ENCODE measurements at places on chromosomes 7 and 10. TPM values are rescaled to one million over a fixed set of nuclear protein-coding genes. Genes with fewer than 3 reads are reported as not detected.
A peak's percentile ranks its signal among the peaks of the same experiment; 100 is the strongest.

PHYHIPL gene
- 32.1 TPM for total RNA-seq

LIPN gene
- total RNA-seq: not detected

ITGB8 gene
- total RNA-seq: 50.3 TPM

C10orf105 gene
- not detected for total RNA-seq

TM9SF3 gene
- total RNA-seq: 165 TPM

RPA3 gene
- total RNA-seq: 28.2 TPM

CH25H gene
- 1.6 TPM for total RNA-seq

SLC39A12 gene
- total RNA-seq: not detected

TMEM176A gene
- 3.8 TPM for total RNA-seq

DNA sequence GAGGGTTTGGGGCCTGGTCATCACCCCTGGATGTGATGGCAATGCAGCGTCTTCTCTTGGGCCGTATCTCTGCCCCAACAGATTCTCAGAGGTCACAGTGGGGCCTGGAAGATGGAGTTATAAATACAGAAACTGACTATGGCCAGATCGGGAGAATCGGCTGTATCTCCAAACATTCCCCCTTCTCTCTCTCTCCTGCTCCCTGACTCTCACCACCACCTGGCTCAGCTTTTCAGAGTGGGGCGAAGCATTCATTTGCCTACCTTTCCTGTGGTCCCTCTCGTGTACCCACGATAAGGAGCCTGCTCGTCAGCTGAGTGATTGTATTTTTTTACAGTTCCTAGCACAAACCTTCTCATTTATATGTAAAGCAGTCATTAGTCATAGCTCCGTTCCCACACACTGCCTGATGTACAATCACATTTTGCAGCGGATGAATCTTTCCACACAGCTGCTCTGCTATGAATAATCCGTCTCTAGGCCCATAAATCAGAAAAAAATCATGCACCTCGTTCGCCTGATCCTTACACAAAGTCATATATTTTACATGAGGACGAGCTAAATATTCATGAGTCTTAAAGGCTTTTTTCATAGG, 23.2 kb upstream of the BTRC start:
- no peaks in the 10 kb centered on the region for H3K36me3 ChIP-seq
- no peaks in the 10 kb centered on the region for H3K27me3 ChIP-seq
- DNase-seq: no peak
- H3K4me3 ChIP-seq: no peak overlapping the region

DNA sequence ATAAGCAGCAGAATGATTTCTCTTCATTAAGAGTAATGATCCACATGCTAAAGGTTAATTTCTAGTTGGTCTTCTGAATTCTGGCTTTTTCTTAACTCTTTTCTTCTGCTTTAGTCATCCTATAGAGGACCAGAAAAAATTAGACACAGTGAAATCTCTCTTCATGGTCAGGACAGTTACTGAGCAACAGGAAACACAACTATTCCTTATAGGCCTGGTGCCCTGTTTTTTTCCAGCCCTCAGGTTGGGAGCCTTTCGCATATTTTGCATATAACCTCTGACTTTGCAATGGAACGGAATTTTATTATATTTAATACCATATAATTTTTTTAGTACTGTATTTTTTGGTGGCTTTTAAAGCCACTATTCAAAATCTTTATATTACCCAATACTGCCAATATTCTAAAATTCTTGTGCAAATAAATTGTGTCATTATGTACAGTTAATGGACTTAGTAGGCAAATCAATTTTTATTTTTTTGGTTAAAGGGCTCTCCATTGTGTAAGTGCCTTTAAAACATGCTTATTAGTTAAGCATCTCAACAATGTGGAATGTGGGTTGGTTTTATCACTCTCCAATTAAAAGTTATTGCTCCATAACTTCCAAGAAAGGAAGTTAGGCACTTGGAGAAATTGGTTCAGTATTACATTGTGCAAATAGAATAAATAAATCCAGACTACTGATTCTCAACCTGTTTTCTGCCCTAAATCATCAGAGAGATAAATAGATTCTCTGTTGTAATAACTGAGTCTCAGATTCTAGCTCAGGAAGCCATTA, 22.5 kb downstream of the ARL4A start:
- no peak overlapping the region for H3K4me3 ChIP-seq
- no peak overlapping the region for H3K27ac ChIP-seq
- no peaks in the 10 kb centered on the region for H3K36me3 ChIP-seq
- no peak for DNase-seq
- no peaks in the 10 kb centered on the region for H3K27me3 ChIP-seq
- H3K4me1 ChIP-seq: no peaks in the 10 kb centered on the region

GRCh38 chr7:115779561-115779960, 251.0 kb downstream of the TFEC start:
- no peak for DNase-seq
- no peak overlapping the region for H3K27ac ChIP-seq
- H3K36me3 ChIP-seq: no peaks in the 10 kb centered on the region

DNA sequence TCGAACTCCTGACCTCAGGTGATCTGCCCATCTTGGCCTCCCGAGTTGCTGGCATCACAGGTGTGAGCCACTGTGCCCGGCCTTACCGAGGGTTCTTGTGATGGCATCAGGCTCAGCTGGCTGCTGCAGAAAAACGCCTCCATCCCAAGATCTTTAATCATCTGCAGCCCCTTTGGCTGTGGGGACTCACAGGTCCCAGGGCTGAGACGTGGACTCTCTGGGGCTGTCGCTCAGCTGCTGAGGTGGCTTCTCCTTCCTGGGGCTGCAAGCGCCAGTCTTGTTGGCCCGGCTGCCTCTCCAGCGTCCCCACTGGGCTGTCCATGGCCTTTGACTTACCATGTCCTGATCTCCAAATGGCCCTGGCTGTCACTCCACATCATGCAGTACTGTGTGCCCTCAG, 20.0 kb downstream of the AMZ1 start:
- H3K4me1 ChIP-seq: no peaks in the 10 kb centered on the region
- no peaks in the 10 kb centered on the region for H3K27me3 ChIP-seq
- no peak overlapping the region for H3K27ac ChIP-seq

DNA sequence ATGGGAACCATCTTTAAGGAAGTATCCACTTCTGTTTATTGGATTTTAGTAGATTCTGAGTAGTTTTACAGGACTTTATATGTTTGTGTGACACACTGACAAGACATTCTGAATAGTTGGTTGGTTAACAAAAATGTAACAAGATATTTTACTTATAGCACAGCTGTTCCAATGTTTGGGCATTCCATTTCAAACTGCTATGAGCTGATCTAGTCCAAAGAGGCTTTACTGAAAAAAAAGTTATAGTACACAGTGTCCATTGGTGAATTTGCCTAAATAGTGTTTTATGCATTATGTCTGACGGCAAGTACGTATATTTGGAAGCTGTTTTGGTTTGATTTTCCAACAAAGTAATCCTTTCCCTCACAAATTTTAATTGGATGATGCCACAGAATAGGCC, 99.1 kb downstream of the SAMD9 start:
- DNase-seq: no peak
- H3K4me1 ChIP-seq: no peaks in the 10 kb centered on the region
- H3K4me3 ChIP-seq: no peak overlapping the region

DNA sequence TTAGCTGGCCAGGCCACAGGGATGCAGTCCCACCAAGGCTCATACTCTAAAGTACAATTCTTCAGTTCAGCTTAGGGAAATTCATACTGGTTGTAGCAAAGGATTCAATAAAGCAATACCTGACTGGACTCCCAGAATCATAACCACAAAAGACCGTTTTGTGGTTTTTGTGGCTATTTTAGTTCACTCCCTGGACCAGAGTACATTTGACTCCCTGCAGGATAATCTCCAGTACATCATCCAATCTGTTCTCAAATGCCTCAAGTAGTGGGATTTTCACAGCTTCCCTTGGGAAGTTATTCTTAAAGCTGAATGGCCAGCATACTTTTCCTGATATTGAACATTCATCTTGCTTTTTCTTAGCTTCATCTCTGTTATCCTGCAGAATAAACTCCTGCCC, 29.3 kb upstream of the YAE1 start:
- H3K36me3 ChIP-seq: no peaks in the 10 kb centered on the region
- H3K4me1 ChIP-seq: no peaks in the 10 kb centered on the region
- H3K27ac ChIP-seq: no peak overlapping the region
- DNase-seq: no peak
- H3K4me3 ChIP-seq: no peak overlapping the region

- no peak for DNase-seq
- H3K4me3 ChIP-seq: no peak overlapping the region
- no peaks in the 10 kb centered on the region for H3K36me3 ChIP-seq
- no peak overlapping the region for H3K27ac ChIP-seq
Measured at GRCh38 chr7:153301936-153302335, 542.4 kb downstream of the ACTR3B start.

DNA sequence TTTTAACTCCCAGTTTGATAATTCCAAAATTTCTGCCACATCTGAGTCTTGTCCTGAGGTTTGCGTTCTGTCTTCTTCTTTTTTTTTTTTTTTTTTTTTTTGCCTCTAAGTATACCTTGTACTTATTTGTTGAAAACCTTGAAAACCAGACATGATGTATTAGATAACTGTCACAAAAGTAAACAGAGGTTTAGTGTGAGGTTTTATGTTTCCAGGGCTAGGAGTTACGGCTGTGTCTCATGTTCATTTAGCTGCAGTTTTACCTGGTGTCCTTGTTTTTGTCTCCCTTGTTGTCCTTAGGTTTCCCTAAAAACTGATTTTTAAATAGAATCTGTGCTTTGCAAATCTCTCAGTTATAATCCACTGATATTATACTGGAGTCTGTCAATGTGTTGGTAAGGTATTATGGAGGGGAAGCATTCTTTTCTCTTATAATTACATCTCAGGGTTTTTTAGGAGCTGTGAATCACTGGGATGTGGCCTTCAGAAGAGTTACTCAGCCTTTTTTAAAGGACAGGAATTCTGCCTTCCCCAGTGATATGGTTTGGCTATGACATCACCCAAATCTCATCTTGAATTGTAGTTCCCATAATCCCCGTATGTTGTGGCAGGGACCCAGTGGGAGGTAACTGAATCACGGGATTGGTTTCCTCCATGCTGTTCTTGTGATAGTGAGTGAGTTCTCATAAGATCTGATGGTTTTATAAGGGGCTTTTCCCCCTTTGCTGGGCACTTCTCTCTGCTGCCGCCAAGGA, 95.0 kb downstream of the CDCA7L start:
- H3K4me1 ChIP-seq: no peaks in the 10 kb centered on the region
- H3K27ac ChIP-seq: no peak overlapping the region
- H3K27me3 ChIP-seq: no peaks in the 10 kb centered on the region
- no peak overlapping the region for H3K4me3 ChIP-seq
- H3K36me3 ChIP-seq: no peaks in the 10 kb centered on the region
- DNase-seq: no peak

- no peak for DNase-seq
- no peaks in the 10 kb centered on the region for H3K27me3 ChIP-seq
- no peak overlapping the region for H3K27ac ChIP-seq
- H3K4me1 ChIP-seq: no peaks in the 10 kb centered on the region
Measured at GRCh38 chr10:7547206-7547605, 119.6 kb downstream of the ITIH5 start.

GRCh38 chr7:2566348-2566889, 7.6 kb downstream of the IQCE start:
- H3K27me3 ChIP-seq: no peaks in the 10 kb centered on the region
- no peaks in the 10 kb centered on the region for H3K36me3 ChIP-seq
- no peaks in the 10 kb centered on the region for H3K4me1 ChIP-seq
- DNase-seq: no peak
- H3K27ac ChIP-seq: no peak overlapping the region
- no peak overlapping the region for H3K4me3 ChIP-seq

GRCh38 chr7:68573271-68574005, 1024.8 kb upstream of the AUTS2 start:
- H3K27ac ChIP-seq: no peak overlapping the region
- no peaks in the 10 kb centered on the region for H3K4me1 ChIP-seq
- H3K36me3 ChIP-seq: no peaks in the 10 kb centered on the region
- DNase-seq: no peak
- H3K4me3 ChIP-seq: no peak overlapping the region

DNA sequence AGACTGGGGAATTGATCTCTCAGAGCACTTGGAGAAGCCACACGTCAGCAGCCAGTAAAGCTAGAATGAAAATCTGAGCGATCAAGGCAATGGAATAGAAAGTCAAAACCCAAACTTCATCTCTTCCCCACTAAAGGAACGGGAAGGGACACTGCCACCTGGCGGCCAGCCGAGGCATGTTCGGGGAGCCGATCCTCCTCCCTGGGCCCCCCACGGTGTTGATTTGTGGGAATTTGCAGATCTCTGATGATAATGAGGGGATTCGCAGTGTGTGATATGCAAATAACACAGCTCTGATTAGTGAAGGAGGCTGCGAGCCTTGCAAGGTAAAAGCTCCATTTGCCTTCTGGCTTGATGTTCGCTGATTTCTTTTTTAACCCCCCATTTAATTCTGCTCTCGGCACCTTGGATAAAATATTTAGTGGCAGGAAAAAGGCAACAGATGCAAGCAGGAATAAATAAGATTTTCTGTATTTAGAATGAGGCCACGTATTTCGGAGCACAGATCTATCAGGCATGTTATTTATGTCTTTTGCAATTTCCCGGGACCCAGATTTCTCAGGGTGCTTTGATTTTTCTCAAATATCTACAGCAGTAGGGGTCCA, 258.6 kb downstream of the PAXIP1 start:
- no peak for DNase-seq
- H3K4me1 ChIP-seq: no peaks in the 10 kb centered on the region
- no peak overlapping the region for H3K27ac ChIP-seq
- H3K36me3 ChIP-seq: no peaks in the 10 kb centered on the region
- H3K4me3 ChIP-seq: no peak overlapping the region

GRCh38 chr10:84194424-84195043, at the start of gene CDHR1:
TSS of gene CDHR1 (plus strand) at chr10:84194537. CDS start at chr10:84194761, 224 bp downstream.
- DNase-seq: no peak
- H3K4me1 ChIP-seq: no peaks in the 10 kb centered on the region
- no peaks in the 10 kb centered on the region for H3K36me3 ChIP-seq
- peak within 1 kb of the TSS; percentile 33 for H3K4me3 ChIP-seq
- peaks cover 5% of the 10 kb centered on the region for H3K27me3 ChIP-seq

DNA sequence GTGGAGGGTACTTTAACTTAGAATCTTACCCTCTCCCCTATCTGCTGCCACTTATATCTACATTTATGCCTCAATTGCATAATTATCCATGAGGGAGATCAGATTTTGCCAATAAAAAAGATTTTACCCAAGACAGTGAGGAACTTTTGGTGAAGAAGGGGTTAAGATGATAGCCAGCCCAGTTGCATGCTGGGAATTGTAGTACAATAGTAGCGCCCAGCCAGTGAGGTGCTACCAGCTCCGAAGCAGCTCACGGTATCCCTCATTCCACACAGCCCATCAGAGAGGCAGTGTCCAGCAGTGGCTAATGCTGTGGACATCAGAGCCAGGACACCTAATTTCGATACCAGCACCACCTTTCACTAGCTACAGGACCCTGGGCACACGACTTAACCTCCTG, 5.9 kb upstream of the LGI1 start:
- no peaks in the 10 kb centered on the region for H3K36me3 ChIP-seq
- H3K4me1 ChIP-seq: no peaks in the 10 kb centered on the region
- H3K27me3 ChIP-seq: no peaks in the 10 kb centered on the region
- H3K27ac ChIP-seq: no peak overlapping the region
- DNase-seq: no peak
- no peak overlapping the region for H3K4me3 ChIP-seq

- peak; percentile 68 for DNase-seq
- no peaks in the 10 kb centered on the region for H3K27me3 ChIP-seq
- no peaks in the 10 kb centered on the region for H3K36me3 ChIP-seq
Measured at GRCh38 chr10:100341953-100342626, 4.9 kb upstream of the SCD start.

Measured in prostate gland (tissue), 2 donors.